Activated naive CD8-positive, alpha-beta T cell treated with anti-CD3 and anti-CD28 coated beads for 36 hours (primary cell): ENCODE measurements at places on chromosomes 6 and 20.

GRCh38 chr6:12291839-12292604 is 1.9 kb downstream of the EDN1 start:
- no peak for DNase-seq

GRCh38 chr20:50731055-50731929 is at the start of gene PARD6B:
Gene PARD6B, plus strand, starts transcription at chr20:50731580. Its CDS starts 207 bp downstream, at chr20:50731787.
- DNase-seq, result peak; percentile 99

DNA sequence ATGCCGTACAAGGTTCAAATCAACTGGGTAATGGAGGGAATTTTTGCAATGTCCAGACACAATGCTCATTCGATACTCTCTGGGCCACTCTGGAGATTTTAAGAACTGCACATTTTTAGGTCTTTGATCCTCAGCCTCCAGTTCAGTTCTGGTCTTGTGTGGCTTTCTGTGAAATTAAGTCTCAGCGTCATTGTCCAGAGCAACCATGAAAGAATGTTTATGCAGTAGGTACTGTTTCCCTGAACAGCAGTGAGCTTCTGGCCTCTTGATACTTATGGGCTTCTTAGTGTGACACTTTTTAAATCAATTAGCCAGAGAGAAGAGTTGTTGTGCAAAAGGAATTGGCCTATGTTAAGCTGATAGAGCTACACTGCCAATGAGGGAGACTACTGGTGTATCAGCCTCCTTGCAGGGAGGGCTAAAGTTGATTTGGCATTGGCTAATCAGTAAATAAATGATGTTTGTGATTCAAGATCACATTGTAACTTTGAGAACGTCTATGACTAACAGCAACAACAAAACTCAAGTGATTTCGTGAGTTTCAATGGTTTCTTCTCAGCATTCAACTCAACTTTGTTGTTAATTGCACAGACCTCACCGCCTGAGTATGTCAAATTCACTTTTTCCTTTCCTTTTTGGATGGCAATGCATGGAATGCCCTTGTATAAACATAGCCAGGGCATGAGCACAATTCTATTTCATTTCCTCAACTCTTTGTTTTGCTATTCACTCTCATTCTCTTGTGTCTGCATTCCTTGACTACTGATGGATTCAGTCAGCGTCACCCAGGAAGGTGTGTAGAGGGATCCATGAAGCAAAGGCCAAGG is 85.1 kb downstream of the GJA1 start:
- no peak for DNase-seq

DNA sequence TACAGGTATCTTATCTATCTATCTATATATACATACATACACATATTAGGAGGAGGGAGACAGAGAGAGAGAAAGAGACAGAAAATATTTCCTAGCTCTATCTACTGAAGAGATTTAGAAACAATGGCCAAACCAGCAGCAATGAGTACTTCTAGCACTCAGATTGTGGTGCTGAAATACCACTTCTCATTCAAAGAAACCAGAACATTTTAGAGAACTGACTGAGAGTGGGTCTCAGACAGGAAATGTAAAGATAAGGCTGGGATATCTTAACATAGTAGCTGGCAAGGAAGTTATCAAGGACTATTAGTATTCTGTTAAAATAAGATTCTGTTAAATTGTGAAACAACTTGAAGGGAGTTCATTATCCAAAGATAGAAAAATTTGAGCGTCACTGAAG is 57.0 kb downstream of the DNAAF9 start:
- no peak for DNase-seq

DNA sequence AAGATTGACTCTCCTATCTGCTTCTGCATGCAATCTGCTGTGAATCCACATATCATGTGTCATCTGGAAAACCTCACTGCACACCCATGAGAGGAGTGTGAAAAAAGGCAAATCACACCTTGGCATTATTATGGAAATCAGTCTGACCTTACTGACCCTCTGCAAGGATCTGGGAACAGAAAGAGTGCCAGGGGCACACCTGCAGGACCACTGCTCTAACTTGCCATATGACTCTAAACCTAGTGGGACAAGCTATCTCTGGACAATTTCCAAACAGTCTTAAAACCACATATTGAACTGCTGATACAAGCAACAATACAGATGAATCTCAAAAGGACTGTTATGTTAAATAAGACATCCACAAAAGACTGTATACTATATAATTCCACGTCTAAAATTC is 50.3 kb downstream of the ABHD12 start:
- DNase-seq, result no peak

GRCh38 chr6:97702248-97702647 is 419.2 kb upstream of the MMS22L start:
- no peak for DNase-seq

GRCh38 chr6:106250953-106251352 is 74.6 kb downstream of the ATG5 start:
- no peak for DNase-seq

- no peak for DNase-seq
These were observed 94.3 kb upstream of the NKX2-2 start for GRCh38 chr20:21607971-21608725.

GRCh38 chr20:40562031-40562430 is 127.0 kb downstream of the MAFB start:
- no peak for DNase-seq

DNA sequence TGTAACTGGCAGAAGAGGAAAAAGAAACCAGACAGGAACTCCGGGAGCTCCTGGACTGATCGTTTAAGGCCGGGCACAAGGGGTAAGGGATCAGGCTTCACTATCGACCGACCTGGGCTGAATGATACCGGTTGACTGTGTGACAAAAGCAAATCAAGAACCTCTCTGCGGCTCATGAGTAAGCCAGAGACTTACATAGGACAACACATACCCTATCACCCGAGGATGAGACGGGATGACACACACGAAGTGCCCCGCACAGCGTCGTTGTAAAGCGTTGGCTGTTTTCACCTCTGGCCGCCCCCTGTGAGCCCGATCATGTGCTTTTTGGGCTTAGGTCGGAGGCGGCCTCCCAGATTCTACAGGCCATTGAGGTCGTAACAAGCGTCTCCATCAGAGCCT is 695 bp upstream of the TGIF2 start:
- peak; percentile 76 for DNase-seq

DNA sequence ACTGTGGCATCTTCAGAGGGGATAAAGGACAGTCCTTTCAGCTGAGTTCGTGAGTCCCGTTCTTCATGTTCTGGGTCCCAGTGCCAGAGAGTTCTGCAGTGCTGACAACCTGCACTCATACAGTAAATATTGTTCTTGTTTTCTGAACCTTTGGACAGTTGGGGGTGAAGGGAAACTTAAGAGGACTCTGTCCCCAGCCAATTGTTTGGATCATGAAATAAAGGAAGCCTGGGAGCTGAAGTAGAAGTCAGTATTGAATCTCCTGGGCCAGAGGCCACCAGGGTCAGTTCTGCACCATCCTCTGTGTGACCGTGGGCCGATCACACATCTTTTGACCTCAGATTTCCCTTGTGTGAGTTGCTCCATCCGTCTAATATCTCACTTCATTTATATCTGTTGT is 3.2 kb downstream of the SLC2A12 start:
- no peak for DNase-seq

DNA sequence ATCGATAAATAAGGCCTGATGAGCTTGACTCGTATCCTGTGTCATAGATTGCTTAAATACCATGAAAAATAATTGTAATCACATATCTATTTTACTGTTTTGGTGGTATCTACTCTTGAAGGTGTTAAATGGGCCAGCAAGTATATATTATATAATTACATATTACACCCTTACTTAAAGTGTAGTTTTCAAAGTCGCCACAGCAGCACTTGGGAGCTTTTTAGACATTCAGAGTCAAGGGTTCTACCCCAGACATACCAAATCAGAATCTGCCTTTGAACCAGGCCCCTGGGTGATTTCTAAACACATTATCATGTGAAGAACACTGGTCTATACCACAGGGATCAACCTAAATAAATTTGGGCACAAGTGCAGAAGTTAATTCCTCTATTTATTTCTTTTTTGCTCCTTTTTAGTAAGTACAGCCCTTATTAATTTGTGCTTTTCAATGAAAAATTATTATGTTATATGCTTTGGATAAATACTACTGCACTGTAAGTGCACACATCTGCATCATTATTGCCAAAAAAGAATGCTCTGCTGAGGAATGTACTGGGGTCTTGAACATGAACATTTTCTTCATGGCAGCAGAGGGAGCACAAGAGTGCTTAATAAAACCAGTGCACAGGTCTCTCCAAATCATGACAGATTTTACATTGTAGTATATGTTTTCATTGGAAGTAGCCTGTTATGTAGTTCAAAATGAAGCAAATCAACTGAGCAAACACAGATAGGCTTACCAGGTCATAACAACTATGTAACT is 3.1 kb upstream of the ATXN1 start:
- DNase-seq, result no peak

GRCh38 chr6:107075951-107076381 is 39.3 kb downstream of the BEND3 start:
- DNase-seq, result no peak

- DNase-seq, result no peak
These were observed 917.9 kb downstream of the KIF16B start for GRCh38 chr20:15655295-15655874.

DNA sequence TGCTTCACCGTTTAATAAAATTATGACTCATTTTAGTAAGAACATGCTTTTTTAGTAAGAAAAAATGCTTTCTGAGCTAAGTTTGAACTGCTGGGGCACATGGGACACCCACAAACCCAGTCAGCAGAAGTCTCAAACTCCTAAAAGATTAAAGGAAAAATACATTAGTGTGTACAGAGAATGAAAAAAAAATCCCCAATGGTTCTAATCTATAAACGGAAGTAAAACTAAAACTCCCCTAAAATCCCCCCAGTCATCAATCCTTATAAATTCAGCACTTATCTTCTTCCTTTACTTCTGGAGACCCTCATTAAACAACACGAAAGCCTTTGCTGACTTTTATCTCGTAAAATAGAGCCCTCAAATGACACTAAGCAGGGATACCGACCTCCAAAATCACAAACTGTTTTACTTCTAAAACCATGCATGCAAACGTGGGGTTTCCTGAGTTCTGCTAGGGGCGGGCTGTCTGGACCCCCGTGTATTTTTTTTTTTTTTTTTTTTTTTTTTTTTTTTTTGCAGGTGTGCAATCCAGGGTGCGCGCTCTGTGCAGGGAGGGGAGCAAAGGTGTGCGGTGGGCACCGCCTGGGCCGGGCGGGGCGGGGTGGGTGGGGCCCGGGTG is 1.1 kb upstream of the MYB start:
- peak; percentile 34 for DNase-seq

DNA sequence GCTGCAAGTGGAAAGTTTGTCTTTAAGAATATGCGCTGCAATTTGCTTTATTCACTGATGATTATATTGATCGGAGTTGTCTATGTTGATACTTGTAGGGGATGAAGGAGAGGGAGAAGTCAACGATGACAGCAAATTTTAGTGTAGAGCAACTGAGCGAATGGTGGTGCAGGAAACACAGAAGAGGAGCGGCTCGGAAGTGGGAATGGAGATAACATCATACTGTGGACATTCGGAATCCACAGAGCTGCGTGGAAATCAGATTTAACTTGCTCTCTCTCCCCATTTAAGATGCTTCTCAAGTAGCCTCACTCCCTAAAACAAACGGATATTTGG is 722 bp upstream of the TMEM14B start:
- DNase-seq, result no peak

DNA sequence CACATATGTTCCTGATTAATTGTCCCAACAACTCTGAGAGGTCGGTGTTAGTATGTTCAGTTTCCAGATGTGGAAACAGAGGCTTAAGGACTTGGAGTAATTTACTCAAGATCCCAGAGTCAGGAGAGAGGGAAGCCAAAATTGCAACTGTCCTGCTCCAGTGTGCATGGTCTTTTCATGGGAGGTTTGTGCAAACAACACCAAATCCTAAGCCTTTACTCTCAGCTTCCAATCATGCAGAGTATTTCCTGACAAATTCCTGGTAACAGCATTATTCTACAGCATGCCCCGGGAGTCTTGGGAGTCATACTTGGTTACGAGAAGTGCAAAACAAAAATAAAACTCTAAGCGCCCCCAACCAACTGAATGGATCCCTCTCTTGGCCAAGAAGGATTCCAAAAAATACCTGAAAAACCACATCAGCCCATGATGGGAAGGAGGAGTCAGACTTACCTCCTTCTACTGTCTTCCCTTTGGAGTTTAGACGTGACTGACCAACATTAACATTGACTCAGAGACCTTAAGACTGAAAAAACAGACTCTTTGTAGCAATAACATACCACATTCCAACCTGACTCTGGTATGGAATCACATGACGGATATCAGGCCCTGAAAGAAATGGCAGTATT is 30.8 kb upstream of the PPP1R3G start:
- no peak for DNase-seq

DNA sequence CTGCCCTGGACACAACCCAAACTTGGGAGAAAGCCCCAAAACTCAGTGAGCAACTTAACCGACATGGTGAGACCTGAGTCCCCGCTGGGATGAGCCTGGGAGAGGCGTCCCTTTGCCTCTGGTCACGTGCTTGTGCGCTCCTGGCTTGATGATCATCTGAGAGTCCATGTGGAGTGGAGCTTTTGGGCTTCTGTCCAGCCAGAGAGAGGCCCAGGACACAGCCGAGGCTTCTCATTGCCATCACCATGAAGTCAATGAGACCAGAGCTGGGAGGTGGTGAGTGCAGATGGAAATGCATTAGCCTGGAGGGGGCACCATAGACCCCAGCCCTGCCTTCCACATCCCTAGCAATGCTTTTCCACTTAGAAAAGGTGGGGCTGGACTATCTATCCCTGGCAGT is 250.0 kb downstream of the SLC24A3 start:
- no peak for DNase-seq

DNA sequence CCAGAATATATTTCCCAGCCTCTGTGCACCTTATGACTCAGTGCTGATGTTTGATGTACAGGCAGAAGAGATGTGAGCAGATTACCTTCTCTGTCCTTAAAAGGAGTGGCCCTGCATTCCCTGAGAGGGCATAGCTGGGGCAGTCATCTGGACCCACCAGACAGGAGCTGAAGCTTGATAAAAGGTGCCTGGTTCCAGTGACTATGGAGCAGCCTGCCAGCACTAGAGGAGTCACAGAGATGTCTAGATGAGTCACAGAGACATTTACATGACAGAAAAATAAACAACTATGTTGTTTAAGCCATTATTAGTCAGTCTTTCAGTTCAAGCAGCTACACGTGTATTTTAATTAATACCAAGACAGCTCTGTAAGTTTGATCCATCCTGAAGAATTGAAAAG is 237.1 kb upstream of the MOCS1 start:
- DNase-seq, result no peak

DNA sequence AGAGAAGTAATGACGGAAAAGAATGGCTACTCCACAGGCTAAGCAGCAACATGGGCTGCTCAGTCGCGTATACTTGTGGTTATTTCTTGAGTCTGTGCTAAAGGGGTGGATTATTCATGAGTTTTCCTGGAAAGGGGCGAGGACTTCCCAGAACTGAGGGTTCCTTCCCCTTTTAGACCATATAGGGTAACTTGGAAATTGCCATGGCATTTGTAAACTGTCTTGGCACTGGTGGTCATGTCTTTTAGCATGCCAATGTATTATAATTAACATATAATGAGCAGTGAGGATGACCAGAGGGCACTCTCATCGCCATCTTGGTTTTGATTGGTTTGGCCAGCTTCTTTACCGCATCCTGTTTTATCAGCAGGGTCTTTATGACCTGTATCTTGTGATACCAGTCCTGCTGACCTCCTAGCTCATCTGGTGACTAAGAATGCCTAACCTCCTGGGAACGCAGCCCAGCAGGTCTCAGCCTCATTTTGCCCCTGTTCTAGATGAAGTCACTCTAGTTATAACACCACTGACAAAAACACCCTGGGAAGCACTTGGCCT is 11.4 kb downstream of the LBP start:
- peak; percentile 15 for DNase-seq

GRCh38 chr6:24829657-24830056 is 30.9 kb upstream of the ARMH2 start:
- no peak for DNase-seq
